ENCODE measurements at places on chromosomes 7 and 10.

DNA sequence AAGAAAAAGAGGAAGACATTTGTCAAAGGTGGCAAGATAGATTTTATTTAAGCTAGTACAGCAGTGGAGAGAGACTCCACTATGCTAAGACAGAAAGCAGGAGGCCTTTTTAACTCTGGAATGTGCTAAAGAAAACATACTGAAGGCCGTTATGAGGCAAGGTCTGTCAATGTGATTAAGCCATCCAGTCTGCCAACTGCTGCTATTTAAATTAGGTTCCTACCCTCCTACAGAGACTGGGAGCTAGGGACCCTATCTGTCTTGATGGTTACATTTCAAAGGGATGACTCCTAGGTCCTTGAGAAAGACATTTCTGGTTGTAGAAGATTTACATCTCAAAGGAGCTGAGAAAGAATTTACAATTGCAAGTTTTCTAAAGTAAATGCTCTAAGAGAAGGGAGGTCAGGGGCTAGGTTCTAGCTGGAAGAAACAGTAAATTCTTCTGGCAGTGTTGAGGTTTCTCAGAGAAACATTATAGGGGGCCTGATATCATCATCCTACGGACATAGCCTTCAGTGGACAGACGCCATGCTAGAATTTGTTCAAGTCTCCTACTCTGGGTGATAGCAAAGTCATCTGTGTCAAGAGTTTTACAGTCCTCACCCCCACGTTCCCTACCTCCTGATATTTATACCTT, 211.6 kb downstream of the PHF14 start:
- no peak for DNase-seq

DNA sequence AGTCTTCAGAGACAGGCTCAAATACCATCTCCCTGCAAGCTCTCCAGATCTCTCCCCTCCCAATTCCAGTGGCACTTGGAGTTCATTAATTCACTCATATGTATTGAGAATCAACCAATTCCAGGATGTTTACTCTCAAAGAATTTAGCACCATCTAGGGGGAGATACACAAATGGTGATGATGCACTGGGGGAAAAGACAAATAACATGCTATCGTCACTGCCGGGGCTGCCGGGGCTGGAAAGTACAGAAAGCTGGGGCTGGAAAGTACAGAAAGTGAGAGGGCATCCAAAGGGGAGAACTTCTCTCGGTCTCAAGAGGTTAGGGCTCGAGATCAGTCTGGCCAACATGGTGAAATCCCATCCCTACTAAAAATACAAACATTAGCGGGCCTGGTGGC, 118.7 kb downstream of the MKX start:
- DNase-seq, result no peak

GRCh38 chr7:18894155-18894554, 223.3 kb downstream of the TWIST1 start:
- no peak for DNase-seq

DNA sequence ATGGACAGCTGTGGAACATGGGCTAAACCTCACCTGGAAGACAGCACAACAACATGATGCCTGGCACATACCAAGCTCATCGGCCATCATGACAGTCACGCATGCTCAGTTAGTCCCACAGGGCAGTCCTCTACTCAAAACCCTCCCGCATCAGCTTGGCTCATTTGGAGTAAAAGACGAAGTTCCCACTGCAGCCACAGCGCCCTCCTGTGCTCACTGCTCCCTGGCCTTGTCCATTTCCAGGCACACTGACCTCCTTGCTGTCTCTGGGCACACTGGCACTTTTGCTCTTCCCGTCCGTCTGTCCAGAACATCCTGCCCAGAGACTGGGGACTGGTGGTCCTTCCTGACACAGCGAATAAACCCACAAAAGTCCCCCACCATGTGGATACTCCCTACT, 66.2 kb downstream of the LARP4B start:
- DNase-seq, result no peak

DNA sequence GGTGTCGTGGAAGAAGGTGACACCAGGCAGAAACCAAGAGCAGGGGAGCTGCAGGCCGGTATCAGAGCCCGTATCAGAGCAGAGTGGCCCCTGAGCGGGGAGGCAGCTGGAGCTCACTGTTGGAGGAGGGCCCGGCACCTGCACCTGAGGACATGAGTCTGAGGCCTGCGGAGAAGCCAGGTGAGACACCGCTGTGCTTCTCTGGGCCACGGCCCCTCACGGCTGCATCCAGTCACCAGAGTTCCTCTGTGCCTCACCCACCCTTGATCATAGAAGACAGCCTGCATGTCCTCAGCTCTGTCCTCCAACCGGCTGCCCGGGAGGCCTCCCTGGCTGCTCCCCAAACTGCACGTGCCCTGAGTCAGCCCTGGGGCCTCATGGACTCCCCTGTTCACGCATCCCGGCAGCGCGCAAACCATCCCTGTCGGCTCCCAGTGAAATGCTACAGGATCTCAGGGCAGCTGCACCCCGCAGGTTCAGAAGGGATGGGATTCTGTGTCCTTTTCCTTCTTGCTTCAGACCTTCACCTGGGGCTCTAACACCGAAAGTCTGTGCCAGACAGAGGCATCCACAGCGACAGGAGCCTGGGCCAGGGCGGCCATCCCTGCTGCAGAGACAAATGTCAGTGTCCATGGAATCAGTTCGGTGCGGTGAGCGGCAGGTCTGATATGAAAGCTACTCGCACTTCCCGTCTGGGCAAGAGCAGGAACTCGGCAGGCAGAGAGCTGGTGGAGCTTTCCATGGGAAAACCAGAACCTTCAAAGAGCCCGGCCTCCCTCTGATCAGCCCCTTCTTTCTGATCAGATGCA, 111.9 kb upstream of the FAM20C start:
- DNase-seq, result no peak

- DNase-seq, result no peak
Measured at GRCh38 chr7:109939207-109939606, 1151.7 kb upstream of the LRRN3 start.

DNA sequence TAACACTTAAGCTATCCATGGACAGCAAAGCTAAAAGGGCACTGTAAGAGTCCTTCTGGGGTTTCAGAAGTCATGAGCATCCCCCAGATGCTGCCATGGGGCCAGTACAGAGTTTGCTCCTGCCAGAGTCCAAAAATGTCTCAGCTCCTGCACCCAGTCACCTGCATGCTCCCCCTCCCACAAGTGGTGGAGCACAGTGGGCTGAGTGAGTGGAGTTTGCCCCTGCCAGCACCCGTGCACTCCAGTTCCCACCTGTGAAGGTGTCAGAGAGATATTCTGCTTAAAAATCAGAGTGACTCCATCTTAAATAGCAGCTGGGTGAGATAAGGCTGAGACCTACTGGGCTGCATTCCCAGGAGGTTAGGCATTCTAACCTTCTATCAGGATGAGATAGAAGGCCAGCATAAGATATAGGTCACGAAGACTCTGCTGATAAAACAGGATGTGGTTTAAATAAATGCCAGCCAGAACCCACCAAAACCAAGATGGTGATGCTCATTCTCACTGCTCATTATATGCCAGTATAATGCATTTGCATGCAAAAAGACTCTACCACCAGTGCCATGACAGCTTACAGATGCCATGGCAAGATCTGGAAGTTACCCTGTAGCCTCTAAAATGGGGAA, 140.1 kb upstream of the ZNF92 start:
- DNase-seq, result no peak

- DNase-seq, result no peak
Measured at GRCh38 chr7:124992851-124993562, 63.4 kb upstream of the POT1 start.

- no peak for DNase-seq
Measured at GRCh38 chr7:134364619-134365037, 47.9 kb upstream of the SLC35B4 start.

DNA sequence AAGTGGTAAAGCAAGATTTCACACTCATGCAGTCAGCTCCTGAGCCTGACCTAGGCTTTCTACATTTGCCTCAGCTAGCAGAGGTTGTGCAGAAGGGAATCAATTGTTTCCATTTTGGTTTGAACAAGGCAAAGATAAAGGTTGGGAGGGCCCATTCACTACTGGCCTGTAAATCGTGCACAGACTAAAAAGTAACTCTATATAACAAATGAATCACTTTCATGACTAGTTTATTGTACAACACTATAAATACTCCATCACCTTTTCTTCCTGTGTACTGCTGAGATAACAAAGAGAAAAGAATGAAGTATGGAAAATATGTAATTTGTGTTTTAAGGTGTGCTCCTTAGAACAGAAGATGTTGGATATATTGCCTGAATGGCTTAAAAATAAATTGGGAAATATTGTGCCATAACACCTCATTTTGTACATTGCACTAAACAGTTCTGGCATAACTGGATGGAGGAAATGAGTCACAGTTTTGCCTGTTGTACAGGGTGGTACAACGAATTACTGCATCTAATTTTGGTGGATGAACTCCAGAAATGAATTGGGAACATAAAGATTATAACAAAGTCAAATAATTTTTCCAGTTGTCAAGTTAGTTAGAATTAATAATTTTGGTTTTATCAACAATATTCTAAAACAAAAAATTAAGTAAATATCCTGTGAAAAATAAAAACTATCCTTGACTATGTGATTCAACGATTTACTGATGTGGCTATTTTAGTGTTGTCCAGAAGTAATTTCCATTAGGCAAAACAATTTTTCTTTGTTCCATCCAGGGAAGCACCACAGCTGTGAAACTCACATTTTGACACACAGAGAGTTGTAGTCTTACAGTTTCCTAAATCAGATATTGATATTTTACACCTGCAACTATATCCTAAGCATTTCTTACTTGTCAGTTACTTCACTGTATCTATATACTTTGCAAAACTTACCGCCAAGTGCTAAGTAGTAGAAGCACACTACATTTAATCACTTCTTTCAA, 18.0 kb downstream of the SEMA3C start:
- DNase-seq, result no peak

DNA sequence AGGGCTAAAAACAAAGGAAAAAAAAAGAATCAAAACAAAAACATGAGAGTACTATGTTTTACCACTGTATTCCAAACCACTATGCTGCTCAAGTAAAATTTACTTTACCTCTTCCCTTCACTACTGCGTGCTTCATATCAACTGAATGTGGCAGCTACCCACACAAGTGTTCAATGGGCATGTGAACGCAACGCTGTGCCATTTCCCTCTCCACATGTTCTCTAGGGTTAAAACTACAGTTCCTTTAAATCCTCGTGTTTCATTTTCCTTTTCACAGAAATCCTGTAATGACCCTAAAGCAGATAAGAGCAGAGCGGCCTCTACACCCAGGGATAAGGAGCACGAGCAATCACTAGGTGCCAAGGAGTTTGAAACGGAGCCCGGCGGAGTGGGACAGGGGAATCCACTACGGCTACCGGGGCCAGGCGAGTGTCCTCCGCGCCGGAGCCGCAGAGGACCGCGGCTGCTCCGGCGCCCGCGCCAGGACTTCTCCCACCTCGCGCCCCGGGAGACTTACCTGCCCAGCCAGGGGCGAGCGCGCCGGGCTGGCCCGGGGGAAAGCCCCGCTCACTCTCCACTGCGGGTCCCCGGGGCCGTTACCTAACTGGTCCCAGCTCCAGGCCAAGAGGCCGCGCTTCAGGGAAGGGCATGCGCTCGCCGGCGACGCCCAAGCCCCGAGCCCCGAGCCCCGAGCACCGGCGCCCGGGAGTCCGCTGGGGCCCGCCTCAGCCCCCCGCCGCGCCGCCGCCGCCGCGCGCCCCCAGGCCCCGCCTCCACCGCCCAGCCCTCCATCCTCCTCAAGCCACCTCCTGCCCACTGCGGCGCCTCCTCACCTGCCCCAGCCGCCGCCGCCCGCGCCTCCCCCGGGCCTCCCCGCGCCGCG, 711 bp downstream of the NAMPT start:
- peak; percentile 58 for DNase-seq

All from GM20000 (cell line).